ENCODE measurements at places on chromosomes 7 and 10.

DNA sequence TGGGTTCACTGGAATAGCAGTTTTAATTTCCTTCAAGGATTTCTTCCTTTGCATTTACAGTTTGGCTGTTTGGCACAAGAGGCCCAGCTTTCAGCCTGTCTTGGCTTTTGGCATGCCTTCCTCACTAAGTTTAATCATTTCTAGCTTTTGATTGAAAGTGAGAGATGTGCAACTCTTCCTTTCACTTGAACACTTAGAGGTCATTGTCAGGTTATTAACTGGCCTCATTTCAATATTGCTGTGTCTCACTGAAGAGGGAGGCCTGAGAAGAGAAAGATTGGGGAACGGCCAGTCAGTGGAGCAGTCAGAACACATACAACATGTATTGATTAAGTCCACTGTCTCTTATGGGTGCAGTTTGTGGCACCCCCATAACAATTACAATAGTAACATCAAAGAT is 33.9 kb downstream of the PTTG1IP2 start:
- no peak for DNase-seq

DNA sequence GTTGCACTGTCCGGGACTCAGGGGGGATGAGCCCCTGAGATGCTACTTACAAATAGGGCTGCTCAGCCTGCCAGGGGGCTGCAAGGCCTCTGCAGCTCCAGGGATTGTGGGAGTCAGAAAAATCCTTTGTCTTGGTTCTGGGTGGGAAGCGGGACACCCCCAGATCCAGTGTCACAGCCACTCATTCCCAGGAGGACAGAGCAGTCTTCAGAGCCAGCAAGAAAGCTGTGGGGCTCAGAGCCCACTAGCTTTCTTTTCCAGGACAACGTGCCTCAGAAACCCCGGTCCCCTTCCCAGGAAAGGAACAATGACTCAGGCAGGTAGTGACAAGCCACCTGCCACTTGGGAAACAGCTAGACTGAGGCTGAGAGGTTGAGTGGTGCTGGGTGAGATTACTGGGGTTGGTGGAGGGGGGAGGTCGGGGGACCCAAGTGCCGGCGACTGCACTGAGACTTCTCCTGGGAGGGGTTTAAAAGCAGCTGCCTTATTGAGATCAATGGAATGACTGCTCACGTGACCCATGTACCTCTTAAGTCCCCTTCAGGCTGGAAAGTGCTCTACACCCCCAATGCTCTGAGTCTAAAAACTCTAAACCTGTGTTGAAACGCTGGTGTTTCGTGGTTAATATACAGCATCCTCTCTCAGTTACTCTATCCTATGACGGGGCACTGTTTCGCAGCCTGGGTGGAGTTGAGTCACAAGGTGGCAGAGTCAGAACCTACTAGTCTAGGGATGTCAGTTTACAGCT is 123.6 kb downstream of the UBE2H start:
- no peak for DNase-seq

- DNase-seq: no peak
These were observed 85.3 kb upstream of the RPA3 start for GRCh38 chr7:7803715-7804178.

- no peak for DNase-seq
These were observed 182.9 kb upstream of the TCF7L2 start for GRCh38 chr10:112767156-112767555.

DNA sequence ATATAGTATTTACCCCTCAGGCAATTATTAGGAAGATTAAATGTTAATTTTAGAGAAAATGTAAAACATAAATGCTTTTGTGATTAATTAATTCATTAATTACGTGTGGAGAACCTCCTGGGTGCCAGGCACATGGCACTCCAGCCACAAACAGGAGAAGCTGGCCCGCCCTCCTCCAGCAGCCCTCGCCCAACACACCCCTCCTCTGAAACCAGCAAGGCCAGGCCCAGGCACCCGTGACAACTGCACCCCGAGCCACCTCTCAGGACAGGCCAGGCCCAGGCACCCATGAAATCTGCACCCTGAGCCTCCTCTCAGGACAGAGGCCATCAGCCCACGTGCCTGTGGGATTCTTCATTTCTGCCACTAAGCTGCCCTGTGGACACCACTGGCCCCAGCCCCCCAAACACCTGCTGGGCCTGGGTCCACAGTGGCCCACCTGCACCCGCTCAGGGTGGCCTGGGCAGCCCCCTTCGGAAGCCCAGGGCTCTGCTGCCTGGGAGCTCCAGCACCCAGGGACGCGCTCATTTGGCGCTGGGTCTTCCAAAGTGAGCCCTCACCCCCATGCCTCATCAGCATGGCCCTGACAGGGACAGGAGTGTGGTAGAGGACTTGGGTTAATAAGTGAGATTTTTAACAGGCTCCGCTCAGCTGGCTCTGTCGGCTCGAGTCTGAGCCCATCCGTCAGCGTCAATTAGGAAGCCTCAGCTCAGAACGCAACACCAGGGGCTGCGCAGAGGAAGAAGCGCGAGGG is 482.1 kb downstream of the DNAJB6 start:
- no peak for DNase-seq

DNA sequence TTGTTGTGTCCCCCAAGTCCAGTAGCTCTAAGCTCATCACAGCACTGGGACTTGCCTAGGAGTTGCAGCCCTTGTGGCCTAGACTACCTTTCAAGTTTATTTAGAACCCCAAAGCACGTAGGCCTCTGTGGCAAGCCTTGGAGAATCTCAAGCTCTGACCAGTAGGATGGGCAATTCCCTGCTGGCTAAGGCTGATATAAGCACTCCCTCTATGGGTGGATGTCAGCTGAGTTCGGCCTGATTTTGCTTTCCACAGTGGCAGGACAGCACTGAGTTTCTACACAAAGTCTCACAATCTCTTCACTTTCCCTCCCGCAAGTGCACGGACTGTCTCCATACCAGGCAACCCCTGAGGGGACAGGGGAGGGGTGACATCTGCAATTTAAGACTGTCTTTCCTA is 886.4 kb upstream of the LRRN3 start:
- DNase-seq: no peak

- DNase-seq: no peak
These were observed 170.4 kb downstream of the PTEN start for GRCh38 chr10:88033793-88034192.

- DNase-seq: no peak
These were observed 93.9 kb upstream of the AGR3 start for GRCh38 chr7:16975712-16976111.

DNA sequence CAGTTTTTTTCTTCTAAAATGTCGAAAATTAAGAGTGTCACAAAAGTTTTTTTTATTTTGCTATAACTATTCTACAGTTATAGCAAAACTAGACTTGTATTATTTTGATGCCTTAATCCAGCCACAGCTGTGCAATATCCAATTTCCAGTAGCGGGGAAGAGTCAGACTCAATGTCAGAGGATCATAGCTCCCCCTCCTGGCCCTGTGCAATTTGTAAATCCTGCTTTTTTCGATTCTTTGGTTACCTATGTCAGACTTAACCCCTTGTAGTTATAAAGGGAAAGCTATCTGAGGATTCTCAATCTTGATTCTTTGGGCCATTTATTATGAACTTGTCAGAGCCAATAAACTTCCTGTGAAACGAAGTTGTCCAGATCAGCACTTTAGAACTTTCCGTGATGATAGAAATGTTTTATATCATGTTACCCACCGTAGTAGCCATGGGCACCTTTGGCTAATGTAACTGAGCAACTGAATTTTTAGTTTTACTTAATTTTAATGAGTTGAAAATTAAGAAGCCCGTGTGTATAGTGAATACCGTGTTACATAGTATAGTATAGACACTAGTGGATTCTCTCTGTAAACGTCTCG is 87.7 kb upstream of the PRKCQ start:
- DNase-seq: no peak

- no peak for DNase-seq
These were observed 1.8 kb downstream of the SEMA3C start for GRCh38 chr7:80916770-80917741.

GRCh38 chr10:91700273-91700672 is 67.4 kb upstream of the PPP1R3C start:
- DNase-seq: no peak
